PC-9 (cell line): ENCODE measurements at places on chromosomes 1 and 21. TPM values are rescaled to one million over a fixed set of nuclear protein-coding genes. Genes with fewer than 3 reads are reported as not detected.

DNA sequence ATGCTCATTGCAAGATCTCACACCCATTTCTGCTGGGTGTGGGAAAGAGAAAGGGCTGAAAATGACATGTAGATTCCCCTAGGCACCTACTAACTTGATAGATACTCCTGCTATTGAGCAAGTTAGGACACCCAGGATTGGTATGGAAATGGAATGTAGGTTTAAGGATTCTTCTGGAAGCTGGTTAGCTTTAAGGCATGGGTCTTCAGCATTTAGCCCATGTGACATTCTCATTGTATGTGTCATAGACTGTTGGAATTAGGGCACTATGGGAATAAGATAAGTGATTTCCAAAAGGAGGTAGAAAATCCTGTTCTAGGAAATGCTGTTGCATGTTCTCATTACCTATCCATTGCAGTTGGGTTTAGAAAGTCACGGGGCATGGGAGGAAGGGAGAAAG lies 76.2 kb downstream of the DISC1 start:
- DNase-seq, result peak; percentile 47

Gene S100A1
- 0.46 and 1.0 TPM in 2 replicates for total RNA-seq

DNA sequence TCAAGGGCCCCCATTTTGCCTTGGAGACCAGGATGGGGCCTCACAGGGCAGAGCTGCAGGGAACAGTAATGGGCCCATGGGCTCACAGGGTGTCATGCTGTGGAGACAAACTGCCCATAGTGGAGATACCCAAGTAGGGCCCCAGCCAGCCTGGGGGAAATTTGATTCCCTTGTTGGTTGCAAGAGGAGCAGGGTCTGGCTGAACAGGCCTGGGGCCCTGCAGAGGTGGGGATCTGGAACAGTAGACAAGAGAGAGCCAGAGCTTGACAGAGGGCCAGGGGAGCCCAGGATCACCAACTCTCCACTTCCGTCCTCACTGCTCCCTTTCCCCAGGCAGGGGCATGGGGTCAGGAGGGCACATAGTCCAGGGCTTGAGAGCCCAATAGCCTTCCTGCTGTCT lies 8.7 kb downstream of the S100B start:
- no peak for DNase-seq

DNA sequence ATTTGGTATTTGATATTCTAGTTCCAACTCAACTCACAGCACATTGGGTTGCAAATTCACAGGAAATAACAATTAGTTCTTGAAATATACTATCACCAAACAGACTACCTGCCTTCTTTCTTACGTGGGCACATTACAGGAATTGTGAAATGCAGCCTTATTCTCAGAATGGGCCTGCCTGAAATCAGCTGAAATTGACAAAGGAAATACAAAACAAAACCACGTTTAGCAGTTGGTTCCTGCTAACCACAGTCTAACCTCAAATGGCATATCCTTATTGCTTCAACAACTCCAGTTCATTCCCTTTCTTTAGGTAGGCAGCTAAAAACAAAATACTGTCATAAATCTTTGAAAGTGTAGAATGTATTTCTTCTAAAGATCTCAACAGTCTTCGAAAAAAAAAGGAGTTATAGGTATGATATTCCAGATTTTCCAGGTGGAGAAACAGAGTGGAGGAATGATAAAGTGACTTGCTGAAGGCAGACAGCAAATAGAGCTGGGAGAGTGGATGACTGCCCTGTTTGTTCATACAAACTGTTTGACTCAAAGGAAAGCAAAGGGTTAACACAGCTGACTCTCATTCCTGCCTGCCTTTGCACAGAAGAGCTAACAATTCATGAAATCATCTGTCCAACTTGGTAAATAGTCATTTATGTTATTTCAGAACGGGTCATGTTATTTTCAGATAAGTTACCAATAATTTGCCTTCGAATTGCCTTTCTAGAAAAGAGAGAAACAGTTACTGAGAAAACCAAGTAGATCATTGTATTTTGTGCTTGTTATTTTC lies 1.6 kb upstream of the GREM2 start:
- DNase-seq, result no peak

Gene ISG20L2
- 25.4 and 33.2 TPM in 2 replicates for total RNA-seq

DNA sequence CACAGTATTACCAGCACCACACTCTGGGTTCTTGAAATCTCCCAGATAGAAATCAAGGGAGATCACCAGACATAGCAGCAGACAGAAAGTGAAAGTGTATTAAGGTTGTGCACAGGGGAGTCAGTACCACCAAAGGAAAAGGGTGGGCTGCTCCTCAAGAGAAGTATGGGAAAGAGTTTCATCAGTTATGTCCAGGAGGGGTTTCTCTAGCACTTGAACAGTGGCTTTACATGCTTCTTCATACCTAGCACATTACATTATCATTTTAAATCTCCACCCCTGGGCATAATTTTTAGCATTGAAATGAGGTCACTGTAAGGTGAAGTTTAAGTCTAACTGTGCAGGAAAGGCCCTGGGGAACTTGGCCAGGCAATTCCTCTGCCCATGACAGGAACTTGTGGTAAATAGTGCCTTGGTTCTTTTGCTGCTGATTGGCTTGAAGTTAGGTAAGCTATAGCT lies 601.0 kb downstream of the NUF2 start:
- DNase-seq, result no peak

DNA sequence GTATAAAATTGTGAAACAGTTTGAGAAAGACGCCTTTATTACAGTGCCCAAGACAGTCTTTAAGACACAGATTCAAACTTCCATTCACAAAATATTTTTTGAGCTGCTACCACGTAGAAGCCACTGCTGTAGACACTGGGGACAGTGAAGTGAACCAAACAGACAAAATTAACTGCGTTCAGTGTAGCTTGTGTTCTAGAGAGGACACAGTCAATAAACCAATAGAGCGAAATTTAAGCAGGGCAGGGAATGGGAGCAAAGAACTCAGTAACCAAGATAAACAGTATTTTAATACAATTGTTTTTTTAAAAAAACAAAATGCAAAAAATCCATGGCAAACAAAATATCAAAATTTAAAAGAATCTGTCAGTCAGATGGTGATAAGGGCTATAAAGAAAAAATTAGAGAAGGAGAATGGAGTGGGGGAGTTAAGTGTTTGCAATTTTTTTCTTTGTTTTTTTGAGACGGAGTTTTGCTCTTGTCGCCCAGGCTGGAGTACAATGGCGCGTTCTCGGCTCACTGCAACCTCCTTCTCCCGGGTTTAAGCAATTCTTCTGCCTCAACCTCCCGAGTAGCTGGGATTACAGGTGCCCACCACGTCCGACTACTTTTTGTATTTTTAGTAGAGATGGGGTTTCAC lies 719 bp upstream of the PARS2 start:
- DNase-seq, result no peak

DNA sequence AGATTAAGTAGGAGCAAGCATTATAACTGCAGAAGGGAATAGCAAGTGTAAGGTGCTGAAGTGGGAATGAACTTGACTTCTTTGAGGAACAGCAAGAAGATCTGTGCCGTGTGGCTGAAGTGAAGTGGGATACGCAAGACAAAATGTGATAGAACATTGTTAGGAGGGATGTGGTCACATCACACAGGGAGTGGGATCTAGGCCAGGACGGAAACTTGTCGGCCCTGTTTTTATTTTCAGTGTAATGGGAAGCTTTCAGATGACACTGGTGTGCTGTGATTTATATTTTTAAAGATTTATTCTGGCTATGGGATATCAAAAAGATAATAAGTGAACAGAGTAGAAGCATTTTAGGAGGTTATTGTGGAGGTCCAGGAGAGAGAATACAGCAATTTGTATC lies 116.4 kb downstream of the PLA2G4A start:
- no peak for DNase-seq
